ENCODE measurements at places on chromosomes 5 and 9.

GRCh38 chr5:65913519-65913918 lies 12.9 kb upstream of the ERBIN start:
- DNase-seq: no peak

DNA sequence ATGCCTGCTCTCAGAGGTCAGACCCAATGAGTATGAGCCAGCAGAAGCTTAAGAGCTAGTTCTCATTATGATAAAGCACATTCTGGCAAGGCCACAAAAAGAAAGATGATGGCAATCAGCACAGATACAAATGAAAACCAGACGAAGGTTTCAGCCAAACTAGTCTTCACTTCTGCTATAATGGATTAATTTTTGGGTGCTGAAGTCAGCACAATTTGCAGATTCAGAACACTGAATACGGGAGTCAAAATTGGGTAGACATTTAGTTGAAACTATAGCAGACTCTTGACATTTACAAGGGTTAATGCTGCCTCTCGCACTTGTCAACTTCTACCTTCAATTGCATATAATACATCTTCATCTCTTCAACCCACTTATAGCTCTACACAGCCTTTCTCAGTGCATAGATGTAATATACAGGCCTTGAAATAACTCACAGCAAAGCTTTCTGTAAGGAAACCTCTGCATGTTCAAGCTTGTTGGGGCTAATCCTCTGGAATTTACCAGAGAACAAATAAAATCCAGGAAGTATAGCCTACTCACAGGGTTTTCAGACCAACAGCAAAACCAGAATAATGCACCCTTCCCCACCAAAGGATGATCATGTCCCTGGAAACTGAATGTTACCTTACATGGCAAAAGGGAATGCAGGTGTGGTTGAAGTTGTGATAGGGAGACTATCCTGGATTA lies 77.1 kb downstream of the BAAT start:
- no peak for DNase-seq

- DNase-seq: no peak
These were observed 18.6 kb upstream of the MOB3B start for GRCh38 chr9:27548055-27548741.

GRCh38 chr9:3332802-3333201 lies 193.0 kb downstream of the RFX3 start:
- no peak for DNase-seq

All from head of caudate nucleus (tissue), 42 donors.